ENCODE measurements at places on chromosomes 11 and 22.

DNA sequence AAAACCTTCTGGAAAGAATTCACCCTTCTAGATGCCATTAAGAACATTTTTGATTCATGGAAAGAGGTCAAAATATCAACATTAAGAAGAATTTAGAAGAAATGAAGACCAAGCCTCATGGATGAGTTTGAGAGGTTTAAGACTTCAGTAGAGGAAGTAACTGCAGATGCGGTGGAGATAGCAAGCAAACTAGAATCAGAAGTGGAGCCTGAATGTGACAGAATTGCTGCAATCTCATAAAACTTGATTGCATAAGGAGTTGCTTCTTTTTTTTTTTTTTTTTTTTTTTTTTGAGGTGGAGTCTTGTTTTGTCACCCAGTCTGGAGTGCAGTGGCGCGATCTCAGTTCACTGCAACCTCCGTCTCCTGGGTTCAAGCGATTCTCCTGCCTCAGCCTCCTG, 51.6 kb downstream of the MS4A13 start:
- no peak for DNase-seq

DNA sequence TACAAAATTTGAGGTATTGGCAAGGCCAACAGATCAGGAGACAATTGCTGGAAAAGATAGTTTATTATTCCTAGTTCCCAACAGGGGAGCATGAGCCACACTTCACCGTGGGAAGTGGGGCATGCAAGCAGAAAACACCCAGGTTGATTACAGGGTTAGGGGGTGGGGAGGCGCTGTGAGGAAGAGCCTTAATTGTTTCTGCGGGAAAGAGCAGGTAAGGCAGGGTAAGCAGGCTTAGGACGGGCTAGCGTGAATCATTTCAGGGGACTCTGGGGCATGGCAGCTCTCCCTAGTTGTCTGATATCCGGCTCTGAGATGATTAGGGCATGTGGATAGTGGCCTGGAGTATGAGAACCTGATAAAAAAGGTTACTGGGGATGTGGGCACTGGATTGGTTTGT, 20.7 kb upstream of the HTR3A start:
- no peak for DNase-seq

DNA sequence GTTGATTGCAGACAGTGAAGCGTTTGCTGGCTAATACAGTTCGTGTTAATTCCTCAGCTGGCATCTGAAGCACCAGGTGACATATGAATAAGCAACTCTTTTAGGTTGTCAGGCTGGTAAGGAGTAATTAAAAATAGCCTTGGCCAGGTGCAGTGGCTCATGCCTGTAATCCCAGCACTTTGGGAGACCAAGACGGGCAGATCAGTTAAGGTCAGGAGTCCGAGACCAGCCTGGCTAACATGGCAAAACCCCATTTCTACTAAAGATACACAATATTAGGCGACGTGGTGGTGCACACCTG, 74.9 kb downstream of the CECR2 start:
- DNase-seq, result no peak

GRCh38 chr11:123570939-123571580, 83.4 kb downstream of the SCN3B start:
- no peak for DNase-seq

DNA sequence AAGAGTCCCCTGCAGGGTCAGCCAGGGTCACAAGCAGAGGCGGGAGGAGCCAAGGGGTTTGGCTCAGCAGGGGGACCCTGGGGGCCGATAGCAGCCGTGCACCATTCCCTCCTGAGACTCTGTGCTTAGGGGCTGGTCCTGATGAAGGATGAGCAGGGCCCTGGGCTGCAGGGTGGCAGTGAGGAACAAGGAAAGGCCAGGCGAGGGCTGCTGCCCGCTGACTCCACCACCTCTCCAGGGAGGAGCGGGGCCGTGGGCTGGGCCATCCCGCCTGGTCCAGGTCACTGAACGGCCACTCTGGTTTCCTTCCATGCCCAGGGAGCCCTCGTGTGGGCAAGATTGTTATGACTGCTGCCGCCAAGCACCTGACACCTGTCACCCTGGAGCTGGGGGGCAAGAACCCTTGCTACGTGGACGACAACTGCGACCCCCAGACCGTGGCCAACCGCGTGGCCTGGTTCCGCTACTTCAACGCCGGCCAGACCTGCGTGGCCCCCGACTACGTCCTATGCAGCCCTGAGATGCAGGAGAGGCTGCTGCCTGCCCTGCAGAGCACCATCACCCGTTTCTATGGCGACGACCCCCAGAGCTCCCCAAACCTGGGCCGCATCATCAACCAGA, 9.2 kb upstream of the NDUFS8 start:
- no peak for DNase-seq

DNA sequence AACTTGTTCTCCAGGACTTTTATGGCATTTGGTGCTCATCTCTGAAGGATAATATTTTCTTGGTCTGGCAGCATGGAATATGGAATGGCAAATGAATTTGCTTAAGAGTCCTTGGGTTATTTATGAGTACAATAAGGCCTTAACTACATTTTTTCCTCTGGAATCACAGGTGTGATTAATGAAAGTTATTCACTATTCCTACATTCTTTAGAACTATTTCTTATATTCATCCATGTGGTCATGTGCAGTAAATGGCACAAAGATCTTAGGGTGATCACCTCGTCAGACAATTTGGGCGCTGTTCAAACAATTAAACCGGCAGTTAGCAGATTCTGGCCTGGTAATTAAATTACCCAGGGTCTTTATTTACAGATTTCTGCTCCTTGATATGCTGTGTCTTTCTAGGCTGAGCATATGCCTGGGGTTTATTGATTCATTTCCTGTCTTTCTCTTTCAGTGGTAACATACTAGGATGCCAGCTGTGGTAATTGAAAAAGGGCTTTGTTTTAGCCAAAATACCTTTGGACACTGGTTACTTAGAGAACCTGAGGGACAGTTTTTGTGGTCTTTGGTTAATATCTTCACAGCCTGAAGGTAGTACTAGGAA, 31.6 kb downstream of the SIK2 start:
- DNase-seq, result no peak

- DNase-seq, result no peak
These were observed 342.3 kb downstream of the LARGE1 start for GRCh38 chr22:33577862-33578411.

GRCh38 chr11:15711311-15711710, 596.6 kb downstream of the INSC start:
- DNase-seq, result no peak

DNA sequence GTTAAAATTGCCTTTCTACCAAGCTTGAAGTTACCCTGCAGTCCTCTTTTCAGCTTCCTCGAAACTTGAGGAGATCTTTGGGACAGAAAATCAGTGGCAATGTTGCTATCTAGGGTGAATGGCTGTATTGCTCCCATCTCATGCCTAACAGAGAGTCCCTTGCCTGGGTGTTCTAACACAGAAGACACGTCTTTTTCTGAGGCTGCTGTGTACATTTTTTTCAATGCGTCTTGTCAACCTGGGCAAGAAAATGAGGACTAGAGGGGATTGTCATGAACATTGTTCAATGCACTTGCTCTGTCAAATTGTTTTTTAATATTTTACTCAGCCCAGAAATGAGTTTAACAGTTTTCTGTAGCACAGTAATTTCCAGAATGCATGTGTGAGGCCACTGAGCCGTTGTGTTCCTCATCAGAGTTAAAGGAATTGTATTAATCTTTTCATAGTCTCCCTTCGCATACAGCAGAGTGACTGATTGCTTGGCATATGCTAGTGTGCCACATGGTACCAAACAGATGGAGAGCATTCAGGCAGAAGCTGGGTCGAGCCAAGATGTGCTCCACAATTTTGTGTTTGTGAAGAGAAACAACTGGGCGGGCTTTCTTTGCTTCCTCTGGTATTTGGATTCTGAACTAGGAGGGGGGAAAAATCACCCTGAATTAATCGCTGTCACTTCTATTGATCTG, 86.0 kb downstream of the CASP12 start:
- no peak for DNase-seq

DNA sequence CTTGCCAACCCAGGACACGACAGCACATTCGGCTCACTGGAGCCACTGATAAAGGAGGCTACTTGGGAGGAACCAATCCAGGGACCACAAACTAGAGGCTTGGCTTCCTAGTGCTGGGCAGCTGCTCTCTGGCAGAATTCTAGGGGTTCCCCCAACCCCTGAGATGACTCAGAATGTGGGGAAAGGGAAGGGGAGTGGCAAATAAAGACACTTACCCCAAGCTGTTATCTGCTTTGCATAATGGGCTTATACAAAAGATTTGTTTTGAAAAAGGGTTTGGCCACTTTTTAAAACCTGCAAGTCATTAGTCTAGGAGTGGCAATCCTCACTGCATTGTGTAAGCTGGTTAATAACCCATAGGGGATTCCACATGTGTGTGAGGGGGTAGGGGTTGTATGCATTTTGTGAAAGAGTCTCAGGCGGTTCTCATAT, 64.1 kb upstream of the LMO1 start:
- peak; percentile 56 for DNase-seq

DNA sequence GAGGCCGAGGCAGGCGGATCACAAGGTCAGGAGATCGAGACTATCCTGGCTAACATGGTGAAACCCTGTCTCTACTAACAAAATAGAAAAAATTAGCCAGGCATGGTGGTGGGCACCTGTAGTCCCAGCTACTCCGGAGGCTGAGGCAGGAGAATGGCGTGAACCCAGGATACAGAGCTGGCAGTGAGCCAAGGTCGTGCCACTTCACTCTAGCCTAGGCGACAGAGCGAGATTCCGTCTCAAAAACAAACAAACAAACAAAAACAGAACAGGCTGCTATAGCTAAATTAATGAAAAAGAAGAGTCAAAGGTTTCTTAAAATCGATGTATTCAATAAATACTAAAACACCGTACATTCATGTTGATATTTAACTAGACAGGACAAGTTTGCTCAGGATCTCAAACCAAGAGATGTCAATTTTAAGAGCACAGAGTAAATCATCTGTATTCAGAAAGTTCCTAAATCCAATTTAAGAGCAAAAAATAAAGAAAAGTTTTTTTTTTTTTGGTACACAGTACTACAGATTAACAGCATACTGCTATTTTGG, 59.9 kb downstream of the NUP98 start:
- no peak for DNase-seq

DNA sequence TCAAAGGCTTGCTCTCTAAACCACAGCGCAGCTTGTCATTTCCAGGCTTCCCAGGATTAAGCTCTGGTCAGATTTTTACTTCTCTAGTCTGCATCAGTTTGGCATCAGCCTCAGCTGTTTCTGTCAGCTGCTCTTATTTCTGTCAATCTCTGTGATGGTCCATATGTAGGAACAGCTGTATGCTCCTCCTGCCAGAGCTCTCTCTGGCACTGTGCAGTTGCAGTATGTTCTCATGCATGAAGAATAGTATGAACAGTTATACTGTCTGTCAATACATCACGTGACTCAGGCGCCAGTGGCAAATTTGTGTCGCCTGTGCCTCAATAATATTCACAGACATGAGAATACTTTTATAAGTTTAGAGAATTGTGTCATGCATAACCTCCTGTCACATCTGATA, 6.7 kb downstream of the OR6M1 start:
- no peak for DNase-seq
